GOT3 (cell line): ENCODE measurements at places on chromosomes 16 and 17.

GRCh38 chr17:67558740-67559380 is 158.9 kb upstream of the NOL11 start:
- no peak for DNase-seq

DNA sequence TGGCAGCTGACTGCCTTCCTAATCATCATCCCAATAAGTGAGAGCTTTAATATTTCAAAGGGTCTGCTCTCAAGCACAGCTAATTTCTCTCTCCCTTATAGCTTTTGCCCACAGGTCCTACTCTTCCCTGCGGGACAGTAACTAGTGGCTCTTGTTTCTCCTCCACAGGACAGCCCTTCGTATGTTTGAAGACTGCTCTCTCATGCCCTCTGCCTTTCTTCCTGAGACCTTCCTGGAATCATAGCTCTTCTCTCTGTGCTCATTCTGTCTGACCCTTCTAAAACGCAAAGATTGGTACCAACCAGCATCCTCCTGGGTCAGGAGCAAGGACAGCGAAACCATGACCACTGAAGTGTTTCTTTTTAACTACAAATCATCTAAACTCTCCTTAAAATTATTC is 168.9 kb downstream of the GRIN2A start:
- no peak for DNase-seq

GRCh38 chr17:31595076-31595475 is 203.6 kb downstream of the RAB11FIP4 start:
- no peak for DNase-seq

- DNase-seq, result no peak
These were observed 1.5 kb downstream of the ZNF319 start for GRCh38 chr16:57998992-57999365.

GRCh38 chr16:54526916-54527315 is 240.3 kb upstream of the IRX3 start:
- no peak for DNase-seq

- no peak for DNase-seq
These were observed 702 bp downstream of the NUDT21 start for GRCh38 chr16:56450275-56450985.
